Liver (tissue), 10 donors: ENCODE measurements at places on chromosomes 4 and X.

DNA sequence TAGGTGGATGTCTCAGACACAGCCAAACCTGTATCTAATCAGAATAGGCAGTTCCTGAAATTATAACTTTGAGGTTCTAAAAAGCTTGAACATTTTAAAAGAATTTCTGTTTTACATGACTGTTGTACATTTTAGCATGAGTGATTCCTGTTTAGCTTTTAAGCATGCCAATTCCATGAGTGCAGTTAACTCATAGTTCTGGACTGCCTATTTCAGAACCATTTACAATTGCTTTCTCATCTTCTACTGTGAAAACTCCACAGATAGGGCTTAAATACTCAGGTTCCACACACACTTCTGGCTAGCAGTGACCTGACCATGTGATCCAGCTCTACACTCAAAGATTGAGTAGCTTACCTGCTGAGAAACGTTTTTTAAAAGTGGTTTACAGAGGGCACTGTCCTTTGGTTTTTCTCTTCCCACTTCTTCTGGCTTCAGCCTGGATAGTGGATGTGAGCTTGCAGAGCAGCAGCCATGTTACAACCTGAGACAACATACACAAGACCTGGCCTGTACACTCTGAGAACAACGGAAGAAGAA is 280.8 kb downstream of the ANKRD50 start:
- DNase-seq, result no peak

DNA sequence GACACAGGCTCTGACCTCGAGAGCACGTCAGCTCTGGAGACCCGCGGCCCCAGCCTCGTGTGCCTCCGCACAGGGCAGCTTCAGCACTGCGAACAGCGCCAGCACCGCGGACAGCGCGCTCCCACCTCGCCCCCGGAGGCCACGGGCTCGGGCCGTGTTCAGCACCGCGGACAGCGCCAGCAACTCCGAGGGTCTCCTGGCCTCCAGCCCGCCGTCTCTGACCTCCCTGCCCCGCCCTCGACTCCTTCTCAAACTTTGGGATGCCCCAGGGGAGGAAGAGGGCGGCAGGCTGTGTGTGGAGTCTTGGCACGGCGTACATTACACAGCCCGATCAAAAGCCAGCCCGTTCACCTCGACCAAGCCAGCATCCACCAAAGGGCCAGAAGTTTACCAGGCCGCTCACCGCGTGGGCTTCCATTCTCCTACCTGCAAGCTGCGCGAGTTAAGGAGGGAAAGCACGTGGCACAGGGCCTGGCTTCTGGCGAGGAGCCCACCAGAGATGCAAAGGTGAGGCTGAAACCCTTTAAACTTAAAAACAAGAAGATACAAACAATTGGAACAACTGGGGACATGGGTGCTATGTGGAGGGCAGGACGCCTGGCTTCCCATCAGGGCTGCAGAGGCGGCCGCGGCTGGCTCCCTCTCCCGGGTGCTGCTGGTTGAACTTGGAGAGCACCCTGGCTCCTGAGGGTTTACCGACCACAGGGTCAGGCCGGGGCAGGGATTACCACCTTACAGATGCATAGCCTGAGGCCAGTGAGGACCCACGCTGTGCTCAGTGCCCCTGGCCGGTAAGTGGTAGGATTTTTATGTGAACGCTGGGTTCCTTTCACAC is 4.5 kb upstream of the NKX1-1 start:
- peak; percentile 68 for DNase-seq

GRCh38 chrX:71532078-71532752 is 689 bp upstream of the OGT start:
- DNase-seq, result peak; percentile 35

DNA sequence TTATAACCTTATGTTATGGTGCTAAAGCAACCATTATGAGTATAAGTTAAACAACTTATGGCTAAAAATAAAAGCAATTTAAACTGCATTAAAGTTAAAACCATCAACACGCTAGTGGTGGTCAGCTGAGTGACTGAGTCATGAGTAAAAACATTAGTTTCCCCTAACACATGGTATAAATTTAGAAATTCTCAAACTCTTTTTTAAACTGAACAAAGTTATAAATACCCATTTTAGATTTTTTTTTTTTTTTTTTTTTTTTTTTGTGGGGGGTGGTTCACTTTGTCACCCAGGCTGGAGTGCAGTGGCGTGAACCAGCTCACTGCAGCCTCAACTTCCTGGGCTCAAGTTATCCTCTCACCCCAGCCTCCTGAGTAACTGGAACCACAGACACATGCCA is 5.4 kb upstream of the BBS7 start:
- DNase-seq, result no peak

- no peak for DNase-seq
Measured at GRCh38 chr4:123599061-123599919, 202.7 kb downstream of the SPRY1 start.

DNA sequence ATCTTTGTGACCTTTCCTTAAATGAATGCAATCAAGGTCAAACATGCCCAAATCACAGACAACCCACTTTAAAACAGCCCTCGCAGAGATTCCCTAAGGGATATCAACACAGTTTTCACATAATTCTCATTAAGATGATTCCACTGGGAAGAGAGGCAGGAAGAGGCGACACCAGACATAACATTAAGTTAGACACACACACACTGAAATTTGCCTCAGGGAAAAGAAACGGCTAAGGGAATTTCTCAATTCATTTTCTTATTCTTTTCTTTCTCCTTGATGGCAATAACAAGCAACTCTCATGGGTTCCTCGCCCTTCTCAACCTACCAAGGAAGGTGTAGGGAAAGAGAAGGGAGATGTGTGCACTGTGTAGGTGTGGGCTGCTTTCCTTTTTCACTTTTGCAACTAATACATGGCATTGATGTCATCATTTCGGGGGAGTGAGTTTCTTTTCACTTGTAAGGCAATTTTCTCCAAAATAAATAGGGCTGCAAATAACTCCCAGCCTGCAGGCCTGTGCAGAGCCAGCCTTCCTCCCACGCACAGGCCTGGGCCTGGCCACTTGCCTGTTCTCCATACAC is 41.4 kb downstream of the SOD3 start:
- DNase-seq, result no peak

- DNase-seq, result peak; percentile 34
Measured at GRCh38 chrX:149962859-149963757, 24.8 kb upstream of the EOLA2 start.

- no peak for DNase-seq
Measured at GRCh38 chrX:44996277-44996676, 123.3 kb downstream of the KDM6A start.

- no peak for DNase-seq
Measured at GRCh38 chr4:3582091-3582475, 49.9 kb upstream of the LRPAP1 start.

GRCh38 chr4:6972375-6972650 is 62.7 kb downstream of the TBC1D14 start:
- no peak for DNase-seq

- no peak for DNase-seq
Measured at GRCh38 chr4:139853309-139853708, 187.7 kb downstream of the MGST2 start.

- DNase-seq, result no peak
Measured at GRCh38 chrX:14027511-14028019, 2.1 kb downstream of the GEMIN8 start.

DNA sequence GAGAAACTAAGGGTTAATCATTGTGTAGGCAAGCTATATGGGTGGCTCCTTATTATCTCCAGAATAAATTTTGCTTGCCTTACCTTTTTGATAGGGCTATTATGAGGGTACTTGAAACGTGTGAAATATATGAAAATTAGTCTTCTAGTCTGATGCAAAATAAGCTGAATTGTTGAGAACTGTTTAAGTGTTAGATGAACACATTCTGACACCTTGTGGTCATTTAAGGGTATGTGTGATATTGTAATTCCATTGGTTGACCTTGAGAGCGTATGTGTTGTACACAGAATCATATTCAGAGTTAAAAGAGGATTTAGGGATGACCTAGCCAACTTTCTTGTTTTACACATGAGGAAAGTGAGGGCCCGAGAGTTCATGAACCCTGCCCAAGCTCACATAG is 44.6 kb upstream of the LINC00632 start:
- DNase-seq, result no peak

DNA sequence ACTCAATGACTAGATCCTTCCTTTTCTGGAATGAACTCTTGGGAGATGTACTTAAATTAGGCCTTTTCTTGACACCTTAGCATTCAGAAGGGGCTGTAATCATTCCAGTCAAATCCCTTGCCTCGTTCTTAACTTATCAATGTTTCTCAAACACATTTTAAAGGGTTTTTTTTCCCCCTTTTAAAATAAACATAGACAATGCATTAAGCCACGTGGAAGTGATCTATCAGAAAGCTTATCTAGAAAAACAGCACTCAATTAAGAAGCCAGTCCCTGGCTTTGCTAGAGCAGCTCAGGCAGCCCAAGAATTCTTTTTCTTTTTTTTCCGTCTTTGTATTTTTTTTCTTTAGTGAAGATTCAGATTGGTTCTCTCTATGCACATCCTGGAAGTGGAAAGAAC is 118.2 kb downstream of the PCDH7 start:
- no peak for DNase-seq

DNA sequence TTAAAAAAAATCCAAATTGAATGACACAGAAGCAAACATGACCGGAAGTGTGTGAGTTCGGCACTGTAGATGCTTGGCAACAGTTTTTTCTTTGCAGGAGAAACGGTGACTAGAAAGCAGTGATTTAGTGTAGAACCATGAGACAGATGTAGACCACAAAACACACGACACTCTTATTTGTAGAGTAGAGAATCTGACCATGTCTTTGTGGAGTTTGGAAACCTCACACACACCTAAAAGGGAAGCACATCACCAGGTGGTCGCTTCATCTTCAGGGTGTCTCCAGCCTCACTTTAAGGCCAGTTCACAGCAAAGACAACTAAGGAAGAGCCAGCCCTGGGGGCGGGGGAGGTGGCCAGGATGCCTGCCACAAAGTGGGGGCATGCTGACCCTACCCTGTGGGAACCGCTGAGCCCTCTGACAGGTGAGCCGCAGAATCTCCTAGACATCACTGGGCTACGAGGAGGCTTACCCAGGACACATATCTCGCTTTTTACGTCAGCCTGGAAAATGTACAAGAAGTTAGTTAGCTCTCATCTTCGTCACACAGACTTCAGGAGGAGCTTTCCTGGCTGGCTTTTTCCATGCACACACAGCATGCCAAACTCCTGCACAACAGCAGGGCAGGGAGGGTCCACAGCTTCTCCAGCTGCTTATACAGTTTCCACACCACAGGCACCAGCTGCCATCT is 64.4 kb upstream of the PDLIM3 start:
- no peak for DNase-seq

DNA sequence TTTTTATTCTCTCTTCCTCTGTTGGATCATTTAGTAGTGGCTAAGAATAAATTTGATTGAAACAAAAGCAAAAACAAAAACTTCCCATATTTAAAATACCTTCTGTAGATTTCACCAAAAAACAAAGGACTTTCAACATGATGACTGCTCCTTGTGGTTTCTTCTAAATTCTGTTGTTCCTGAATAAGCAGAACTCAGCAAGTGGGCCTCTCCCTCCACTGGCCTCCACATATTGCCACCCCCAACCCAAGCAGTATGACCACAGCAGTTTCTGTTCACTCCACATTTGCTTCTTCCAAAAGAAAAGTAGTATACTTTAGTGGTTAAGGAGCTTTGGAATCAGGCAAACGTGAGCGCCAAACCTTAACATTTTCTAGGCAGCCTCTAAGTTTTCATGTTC is 114.7 kb downstream of the COX18 start:
- no peak for DNase-seq

GRCh38 chr4:90071289-90072235 is 55.6 kb upstream of the CCSER1 start:
- no peak for DNase-seq

DNA sequence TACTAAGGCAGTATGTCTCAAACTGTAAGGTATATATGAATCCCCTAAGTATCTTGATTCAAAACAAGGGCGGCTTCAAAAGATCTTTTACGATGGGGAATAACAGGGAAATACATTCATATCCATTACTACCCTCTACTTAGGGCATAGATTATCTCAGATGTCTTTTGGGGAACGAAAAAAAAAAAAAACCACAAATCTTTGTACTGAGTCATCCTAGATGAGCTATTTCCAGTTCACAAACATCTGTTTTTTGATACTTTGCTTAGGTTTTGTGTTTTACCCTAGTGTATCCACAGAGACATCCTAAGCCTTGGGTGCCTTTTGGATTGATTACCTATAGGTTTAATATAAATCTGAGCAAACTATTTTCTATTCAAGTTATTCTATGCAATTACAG is 457.2 kb downstream of the NLGN4X start:
- no peak for DNase-seq

- no peak for DNase-seq
Measured at GRCh38 chrX:150887906-150888465, 10.5 kb downstream of the CD99L2 start.

DNA sequence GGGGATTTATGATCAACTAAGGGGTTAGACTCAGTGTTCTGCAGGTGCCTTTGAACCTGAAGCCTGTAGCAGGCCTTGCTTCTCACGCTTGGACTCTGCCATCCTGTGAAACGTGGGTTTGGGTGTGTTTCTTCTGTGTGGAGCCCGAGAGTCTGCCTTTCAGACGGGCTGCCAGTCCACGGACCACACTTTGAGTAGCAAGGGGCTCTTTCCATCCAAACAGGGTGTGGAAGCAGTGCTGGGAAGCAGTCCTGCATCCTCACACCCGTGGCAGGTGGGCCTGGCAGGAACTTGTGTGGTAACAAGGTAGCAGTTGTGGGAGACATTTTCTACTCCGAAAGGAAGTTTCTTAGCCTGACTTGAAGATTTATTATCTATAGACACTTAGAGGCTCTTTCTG is 22.7 kb downstream of the RGS12 start:
- no peak for DNase-seq

DNA sequence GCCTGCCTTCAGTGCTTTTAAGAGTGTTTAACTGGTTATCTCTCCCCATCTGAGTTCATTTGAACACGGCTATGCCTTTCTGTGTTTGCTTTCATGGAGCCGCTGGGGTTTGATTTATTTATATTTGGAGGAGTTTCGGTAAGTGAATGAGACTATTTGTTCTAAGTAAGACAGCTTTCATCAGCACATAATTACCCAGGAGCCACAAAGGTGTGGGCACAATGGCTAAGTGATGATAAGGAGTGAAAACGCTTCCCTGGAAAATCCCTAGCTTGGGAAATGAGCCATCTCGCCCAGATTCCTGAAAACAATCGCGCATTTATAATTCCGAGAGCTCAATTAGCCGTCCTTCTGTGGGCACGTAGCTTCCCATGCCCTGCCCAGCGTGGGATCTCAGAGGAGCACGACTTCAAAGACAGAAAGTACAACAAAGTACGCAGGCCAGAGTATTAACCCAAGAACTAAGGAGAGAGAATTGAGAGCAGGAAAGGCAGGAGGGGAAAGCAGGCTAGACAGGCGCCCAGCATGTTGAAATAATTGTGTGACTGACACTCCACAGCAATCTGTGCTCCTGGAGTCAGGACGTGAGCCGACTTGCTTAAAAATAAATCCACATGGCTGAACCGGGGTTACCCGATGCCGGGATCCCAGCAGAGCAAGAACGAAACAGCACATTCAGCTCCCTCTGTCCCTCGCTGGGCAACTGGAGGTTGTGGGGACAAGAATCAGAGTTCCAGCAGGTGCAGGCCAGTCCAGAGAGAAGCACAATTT is 99.0 kb downstream of the DHRSX start:
- DNase-seq, result no peak

- no peak for DNase-seq
Measured at GRCh38 chrX:13212191-13212651, 107.6 kb downstream of the ATXN3L start.
